ENCODE measurements at places on chromosomes 6 and 20.

- no peak for DNase-seq
These were observed 81.2 kb downstream of the EZR start for GRCh38 chr6:158737710-158738615.

DNA sequence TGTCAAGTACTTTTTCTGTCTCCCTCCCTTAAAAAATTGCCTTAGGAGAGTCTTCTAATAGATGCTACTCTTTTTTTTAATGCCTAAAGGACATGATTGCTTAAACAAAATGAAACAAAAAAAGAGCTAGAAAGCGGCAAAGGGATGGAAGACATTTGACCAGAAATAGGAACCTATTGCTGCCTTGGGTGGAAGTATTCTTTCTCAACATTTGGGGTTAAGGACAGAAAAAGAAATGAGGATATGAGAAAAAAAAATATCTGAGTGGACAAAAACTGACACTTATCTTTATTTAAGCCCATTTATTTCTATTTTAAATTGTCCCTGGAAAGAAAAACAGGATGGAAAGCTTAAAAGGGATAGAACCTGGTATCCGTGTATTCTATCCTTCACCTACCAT is 664.9 kb upstream of the CITED2 start:
- no peak for DNase-seq

DNA sequence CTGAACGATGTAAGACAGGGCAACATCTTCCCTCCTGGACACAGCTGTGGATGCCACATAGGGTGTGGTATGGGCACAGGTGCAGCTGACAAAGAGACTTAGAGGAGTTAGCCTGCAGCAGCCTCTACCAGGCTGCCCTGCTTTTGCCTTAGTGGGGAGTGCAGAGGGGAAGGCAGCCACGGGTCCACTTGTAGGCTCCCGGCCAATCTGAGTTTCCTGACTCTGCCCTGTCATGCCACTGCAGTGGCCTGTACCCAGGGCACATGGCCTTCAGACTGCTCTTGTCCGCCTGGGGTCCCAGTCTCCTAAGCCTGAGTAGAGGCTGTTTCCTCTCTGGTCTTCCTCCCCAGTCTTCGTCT is 17.1 kb upstream of the CST9L start:
- DNase-seq = no peak

- DNase-seq = no peak
These were observed 24.1 kb downstream of the MCM8 start for GRCh38 chr20:5974531-5974930.

DNA sequence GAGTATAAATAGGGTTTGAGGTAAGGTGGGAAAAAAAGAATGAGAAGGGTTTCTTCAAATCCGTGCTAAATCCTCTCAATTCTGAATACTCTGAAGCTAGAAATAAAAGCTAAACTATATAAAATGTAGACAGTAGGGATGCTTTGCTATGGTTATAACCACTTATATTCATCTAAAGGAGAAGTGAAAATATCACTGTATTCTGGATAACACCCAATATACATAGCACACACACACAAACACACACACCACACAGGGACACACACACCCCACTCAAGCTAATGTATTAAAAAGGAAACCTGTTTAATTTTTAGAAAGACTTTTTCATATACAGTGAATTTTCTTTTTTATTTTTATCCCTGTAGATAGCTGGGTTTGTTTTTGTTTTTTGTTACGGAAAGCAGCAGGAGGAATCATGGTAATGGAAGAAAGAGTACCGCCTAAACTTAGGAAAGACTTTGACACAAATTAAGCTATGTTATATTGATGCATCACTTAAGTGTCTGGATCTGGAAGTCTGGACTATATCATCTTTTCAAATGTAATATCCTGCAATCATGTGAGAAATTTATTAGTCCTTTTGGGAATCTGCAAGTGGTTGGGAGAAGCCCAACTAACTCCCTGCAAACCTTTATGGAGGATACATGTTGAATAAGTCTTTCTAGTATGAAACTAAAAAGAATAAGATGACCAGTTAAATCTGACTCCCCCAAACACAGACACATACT is 68.4 kb upstream of the FABP7 start:
- DNase-seq = no peak

DNA sequence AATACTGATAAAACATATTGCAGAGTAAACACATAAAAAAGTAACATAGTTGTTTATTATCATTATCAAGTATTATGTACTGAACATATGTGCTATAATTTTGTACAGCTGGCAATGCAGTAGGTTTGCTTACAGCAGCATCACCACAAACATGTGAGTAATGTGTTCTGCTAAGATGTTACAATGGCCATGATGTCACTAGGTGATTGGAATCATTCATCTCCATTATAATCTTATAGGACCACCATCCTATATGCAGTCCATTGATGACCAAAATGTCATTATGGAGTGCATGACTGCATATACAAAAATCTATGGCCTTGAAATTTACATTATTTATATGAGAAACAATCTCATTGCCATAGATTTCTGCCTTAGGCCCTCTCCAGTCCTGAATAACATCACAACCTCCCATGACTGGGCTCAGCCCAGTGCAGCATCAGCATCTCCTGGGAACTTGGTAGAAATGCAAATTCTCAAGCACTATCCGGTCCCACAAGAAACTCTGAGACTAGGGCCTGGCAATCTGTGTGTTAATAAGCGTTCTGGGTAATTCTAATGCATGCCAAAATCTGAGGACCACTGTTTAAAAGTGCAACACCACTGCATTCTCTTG is 352.0 kb upstream of the MARCKS start:
- no peak for DNase-seq

GRCh38 chr6:164887660-164888059 is 421.7 kb downstream of the C6orf118 start:
- DNase-seq = no peak

DNA sequence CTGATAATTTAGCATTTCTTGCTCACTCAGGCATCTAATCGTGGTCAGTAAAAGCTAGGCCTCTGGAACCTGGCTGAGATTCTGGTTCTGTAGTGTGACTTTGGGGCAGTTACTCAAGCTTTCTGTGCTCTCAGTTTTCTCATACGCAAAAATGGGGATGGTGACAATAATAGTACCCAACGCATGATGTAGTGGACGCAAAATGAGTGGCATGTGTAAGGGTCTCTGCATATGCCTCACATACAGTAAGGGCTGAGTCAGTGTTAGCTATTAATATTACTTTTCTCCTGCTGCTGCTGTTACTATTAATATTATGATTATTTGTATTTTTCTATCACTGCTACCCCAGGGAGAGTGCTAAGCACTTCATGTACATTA is 686 bp downstream of the GINS1 start:
- no peak for DNase-seq

DNA sequence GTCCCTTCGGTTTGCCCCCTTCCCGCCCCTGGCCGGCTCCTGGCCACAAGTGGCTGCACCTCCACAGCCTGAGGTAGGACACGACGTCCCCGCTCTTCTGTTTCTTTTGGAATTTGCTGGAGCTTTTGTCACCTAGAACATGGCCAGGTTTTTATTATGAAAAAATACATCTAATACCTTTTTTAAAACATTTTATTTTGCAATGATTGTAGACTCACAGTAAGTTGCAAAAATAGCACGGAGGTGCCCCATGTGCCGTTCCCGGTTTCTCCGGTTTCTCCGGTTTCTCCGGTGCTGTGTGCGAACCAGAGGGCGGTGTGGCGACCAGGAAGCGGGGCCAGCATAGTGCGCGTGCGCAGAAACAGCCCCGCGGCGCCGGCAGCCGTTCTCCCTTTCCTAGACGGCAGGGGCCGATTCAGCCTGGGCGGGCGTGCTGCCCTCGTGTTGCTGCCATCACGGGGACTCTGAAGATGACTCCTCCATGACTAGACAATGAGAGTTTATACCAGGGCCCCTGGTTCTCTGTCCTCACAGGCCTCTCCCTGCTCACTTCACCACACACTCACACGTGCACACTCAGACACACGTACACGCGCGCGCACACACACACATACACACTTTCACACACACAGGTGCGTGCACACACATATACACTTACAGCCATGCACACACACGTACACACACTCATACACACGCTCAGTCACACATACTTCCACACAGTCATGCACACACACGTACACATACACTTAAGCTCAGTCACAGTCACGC is 102.1 kb downstream of the TMEM242 start:
- DNase-seq = peak; percentile 89

GRCh38 chr6:5866547-5867051 is 140.1 kb downstream of the NRN1 start:
- no peak for DNase-seq

GRCh38 chr6:119043783-119044182 is 34.7 kb downstream of the FAM184A start:
- DNase-seq = no peak

- DNase-seq = no peak
These were observed 37.5 kb downstream of the PTK7 start for GRCh38 chr6:43113431-43114260.

GRCh38 chr20:33393609-33394008 is 7.7 kb downstream of the CDK5RAP1 start:
- no peak for DNase-seq

- DNase-seq = no peak
These were observed 50.1 kb upstream of the RNF24 start for GRCh38 chr20:4065391-4065844.
